Transverse colon (tissue), 4 donors: ENCODE measurements at places on chromosomes 5 and 9.

GRCh38 chr5:180341595-180341994, 11.5 kb downstream of the GFPT2 start:
- peaks cover 9% of the 10 kb centered on the region for H3K4me1 ChIP-seq
- no peaks in the 10 kb centered on the region for H3K36me3 ChIP-seq
- H3K27ac ChIP-seq = no peak overlapping the region
- no peak for DNase-seq
- no peak overlapping the region for H3K4me3 ChIP-seq

- peak; percentile 58 for DNase-seq
- no peaks in the 10 kb centered on the region for H3K36me3 ChIP-seq
- H3K4me1 ChIP-seq = peaks cover 7% of the 10 kb centered on the region
- no peak overlapping the region for H3K27ac ChIP-seq
Measured at GRCh38 chr9:123349691-123350480, 6.1 kb upstream of the CRB2 start.

DNA sequence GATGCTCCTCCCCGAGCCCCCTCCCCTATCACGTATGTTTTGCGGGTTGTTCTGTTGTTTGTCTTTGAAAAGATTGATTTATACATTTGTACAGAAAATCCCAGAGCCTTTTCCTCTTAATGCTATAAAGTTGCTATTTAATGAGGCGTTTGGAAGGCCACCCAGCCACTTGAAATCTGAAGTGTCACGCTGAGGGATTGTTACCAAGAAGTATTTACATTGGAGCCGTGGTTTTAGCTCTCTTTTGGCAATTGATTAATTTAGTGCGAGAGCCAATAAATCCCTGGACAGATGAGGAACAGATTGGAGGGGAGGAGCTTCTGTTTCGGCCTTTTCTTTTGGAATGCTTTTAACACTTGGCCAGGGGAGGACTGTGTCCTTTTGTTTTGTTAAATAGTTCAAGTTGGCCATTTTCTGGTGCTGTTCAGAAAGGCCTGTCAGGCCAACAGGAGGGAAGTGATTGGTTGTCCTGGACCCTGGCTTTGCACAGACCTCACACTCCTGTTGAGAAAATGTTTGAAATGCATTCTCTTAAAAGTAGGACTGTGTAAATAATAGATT, 250.2 kb downstream of the PDZD2 start:
- DNase-seq = no peak
- H3K4me3 ChIP-seq = no peak overlapping the region
- H3K4me1 ChIP-seq = no peaks in the 10 kb centered on the region
- no peaks in the 10 kb centered on the region for H3K27me3 ChIP-seq
- peak overlapping the region; percentile 30 for H3K27ac ChIP-seq

DNA sequence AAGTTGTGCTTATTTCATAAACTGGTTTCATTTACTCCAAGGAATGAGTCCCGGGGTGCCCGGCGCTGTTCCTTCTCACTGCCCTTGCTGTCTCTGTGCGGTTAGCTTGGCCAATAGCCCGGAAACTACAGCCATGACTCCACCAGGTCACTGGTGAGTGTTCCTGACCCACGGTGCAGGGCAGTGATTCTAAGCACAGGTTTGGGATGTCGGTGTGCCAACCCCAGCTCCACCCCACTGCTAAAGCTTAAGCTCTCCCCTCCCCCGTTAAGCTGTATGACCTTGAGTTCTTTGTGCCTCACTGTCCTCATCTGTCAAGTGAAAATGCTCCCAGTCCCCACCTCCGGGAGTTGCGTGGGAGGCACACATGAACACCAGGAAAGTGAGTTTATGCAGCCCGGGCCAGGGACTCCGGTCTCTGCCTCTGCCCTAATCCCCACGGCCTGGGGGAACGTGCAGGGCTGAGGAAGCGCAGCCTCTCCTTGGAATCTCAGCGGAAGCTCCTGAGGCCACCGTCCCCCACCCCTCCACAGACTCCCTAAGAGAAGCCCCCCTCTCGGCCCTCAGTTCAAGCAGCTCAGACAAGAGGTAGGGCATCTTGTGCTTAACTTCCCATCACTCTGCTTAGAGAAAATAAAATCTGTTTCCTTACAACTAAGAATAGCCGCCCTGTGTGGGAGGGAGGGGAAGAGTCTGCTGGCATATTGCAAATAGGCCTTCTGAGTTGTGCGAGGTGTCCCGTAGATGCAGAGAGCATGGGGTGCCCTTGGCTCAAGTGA, 92.0 kb upstream of the RAI14 start:
- no peaks in the 10 kb centered on the region for H3K36me3 ChIP-seq
- no peak for DNase-seq
- no peaks in the 10 kb centered on the region for H3K27me3 ChIP-seq
- H3K4me1 ChIP-seq = no peaks in the 10 kb centered on the region

DNA sequence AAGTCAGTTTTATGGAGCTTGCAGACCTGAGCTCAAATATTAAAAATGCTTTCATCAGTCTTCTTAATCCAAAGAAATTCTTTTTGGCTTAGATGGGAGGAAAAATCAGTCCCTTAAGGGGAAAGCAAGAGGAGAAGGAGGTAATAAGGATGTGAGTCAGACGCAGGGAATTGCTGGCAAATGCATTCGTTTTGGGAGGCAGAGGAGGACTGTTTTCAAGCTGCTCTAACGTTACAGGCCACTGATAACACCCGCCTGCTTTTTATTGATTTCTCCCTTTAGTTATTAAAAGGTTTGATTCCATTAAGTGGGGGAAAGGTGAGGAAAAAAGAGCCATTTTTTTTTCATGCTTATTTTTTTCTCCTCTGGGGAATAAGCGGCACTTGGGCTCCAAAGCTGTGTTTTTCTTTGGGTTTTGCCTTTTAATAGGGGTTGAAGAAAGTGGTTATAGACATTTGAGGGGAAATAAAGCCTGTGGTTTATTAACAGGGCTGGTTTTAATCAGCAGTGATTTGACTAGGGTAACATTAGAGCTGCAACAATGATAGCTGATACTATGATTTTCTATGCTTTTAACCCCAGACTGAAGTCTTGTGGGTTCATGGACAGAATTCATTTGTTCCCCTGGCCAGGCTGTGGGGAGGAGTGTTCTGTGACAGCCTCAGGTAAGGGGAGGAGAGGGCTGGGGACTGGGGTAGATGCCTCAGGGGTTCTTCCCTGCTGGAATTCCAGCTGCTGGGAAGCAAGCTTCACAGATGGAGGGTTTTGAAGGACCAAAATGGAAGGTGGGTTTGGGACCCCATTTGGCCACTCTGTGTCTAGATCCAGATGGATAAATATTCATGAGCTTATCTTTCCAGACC, 225.2 kb downstream of the GAS1 start:
- DNase-seq = no peak
- no peak overlapping the region for H3K4me3 ChIP-seq
- H3K27ac ChIP-seq = peak overlapping the region; percentile 11
- no peaks in the 10 kb centered on the region for H3K27me3 ChIP-seq

DNA sequence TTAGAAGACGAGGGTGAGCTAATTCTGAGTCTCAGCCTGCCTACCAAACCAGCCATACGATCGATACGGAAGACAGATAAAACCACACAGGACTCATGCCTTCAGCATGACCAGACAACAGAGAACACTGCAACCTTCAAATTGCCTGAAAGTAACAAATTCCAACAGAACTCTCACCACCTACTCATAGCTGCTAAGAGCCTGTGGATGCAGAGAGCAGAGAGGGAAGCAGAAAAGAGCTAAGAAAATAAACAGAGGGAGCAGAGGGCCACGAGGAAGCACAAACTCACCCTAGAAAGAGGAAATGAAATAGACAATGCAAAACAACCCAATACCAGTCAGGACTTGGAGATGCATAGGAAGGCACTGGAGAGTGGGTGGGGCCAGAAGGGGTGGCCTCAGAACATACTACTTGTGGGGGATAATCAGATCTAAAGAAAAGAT, 86.7 kb upstream of the TAS2R1 start:
- no peak overlapping the region for H3K27ac ChIP-seq
- H3K4me3 ChIP-seq = no peak overlapping the region
- no peaks in the 10 kb centered on the region for H3K27me3 ChIP-seq
- DNase-seq = no peak
- H3K36me3 ChIP-seq = no peaks in the 10 kb centered on the region
- H3K4me1 ChIP-seq = no peaks in the 10 kb centered on the region

GRCh38 chr5:73299665-73300336, 126.8 kb downstream of the TMEM174 start:
- peaks cover 31% of the 10 kb centered on the region for H3K4me1 ChIP-seq
- no peak for DNase-seq
- H3K27ac ChIP-seq = no peak overlapping the region
- no peaks in the 10 kb centered on the region for H3K36me3 ChIP-seq
- peaks cover 100% of the 10 kb centered on the region for H3K27me3 ChIP-seq
